Upper lobe of left lung (tissue), 6 donors: ENCODE measurements at places on chromosomes 7 and 10. TPM values are rescaled to one million over a fixed set of nuclear protein-coding genes. Genes with fewer than 3 reads are reported as not detected.

DNA sequence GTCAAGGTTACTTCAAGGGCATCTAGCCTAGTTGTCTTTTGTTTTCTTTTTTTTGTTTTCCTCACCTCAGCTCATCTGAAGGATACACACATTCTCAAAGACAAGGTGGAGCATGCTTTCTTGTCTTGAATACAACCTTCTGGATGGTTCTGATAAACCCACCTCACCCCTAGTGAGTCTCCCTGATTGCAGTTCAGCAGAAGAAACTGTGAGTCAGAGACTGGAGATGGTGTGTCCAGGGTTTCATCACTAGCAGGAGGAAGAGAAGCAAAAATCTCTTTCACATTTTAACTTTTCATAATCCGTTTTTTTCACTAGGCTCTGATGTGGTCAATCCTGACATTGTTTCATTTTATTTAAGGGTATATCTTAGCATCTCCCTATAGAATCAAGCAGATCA is 143.0 kb upstream of the NRBF2 start:
- no peak for DNase-seq
- no peaks in the 10 kb centered on the region for H3K36me3 ChIP-seq
- H3K27me3 ChIP-seq: no peaks in the 10 kb centered on the region
- no peaks in the 10 kb centered on the region for H3K4me1 ChIP-seq
- no peak overlapping the region for H3K4me3 ChIP-seq

DNA sequence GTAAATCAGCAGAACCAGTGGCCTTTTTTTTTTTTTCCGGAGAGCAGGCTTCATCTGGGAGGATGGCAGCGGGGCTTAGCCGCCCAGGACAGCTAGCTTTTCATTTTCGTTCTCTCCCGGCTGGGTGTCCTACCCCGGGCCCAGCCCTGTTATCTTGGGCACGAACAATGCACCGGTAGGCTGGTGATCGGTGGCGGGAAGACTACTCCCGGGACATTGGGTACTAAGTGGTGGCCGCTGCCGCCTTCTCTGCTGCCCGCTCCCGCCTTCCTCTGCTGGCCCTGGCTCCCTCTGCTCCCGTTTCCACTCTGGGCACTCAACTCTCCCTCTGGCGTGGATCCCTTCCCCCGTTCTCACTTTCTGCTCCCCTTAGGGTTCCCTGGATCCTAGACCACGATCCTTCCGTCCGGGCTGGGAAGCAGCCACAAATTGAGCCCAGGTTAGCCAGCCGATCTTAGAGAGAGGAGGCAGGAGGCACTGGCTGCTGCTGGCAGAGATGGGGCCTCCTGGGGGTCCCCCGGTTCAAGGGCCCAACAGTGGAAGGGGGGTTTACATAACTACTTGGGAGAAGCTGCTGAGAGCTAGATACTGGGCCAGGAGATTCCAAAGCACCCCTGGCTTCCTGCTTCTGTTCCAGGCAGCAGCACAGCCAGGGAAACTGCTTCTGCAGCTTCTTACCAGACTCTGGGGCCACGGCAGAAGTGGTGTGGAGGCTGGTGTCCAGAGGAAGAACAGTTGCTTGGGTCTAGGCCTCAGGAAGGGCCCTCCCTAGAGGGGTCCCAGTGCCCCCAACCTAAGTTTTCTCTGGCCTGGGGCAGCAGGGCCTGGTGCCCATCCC is 1.8 kb downstream of the TLX1 start:
- H3K4me3 ChIP-seq: no peak overlapping the region
- no peak for DNase-seq
- no peak overlapping the region for H3K27ac ChIP-seq
- H3K27me3 ChIP-seq: no peaks in the 10 kb centered on the region
- no peaks in the 10 kb centered on the region for H3K36me3 ChIP-seq

DNA sequence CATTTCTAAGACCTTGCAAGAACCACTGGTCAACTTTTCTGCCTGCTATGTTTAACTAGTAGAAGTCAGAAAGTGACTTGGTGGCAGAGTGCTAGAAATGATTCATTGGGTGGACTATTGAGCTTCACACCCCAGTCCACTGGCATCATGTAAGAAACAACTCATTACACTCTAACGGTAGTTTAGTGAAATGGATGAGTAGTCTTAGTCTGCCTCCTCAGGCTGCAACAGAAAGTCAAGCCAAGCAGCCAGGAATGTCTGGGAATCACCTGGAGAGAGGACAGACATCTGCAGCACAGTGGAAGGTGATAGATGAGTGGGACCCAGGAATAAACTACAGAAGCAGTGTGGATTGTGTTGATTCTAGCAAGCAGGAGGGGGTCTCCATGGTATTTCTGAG is 125.4 kb downstream of the AUTS2 start:
- no peak for DNase-seq
- no peak overlapping the region for H3K27ac ChIP-seq
- H3K4me1 ChIP-seq: no peaks in the 10 kb centered on the region
- H3K4me3 ChIP-seq: no peak overlapping the region
- H3K27me3 ChIP-seq: no peaks in the 10 kb centered on the region
- no peaks in the 10 kb centered on the region for H3K36me3 ChIP-seq

GHRHR gene
- total RNA-seq: not detected

OR6B1 gene
- not detected for total RNA-seq

LHPP gene
- 16.3 TPM for total RNA-seq

GRCh38 chr7:122487131-122487530 is 182.6 kb upstream of the FEZF1 start:
- no peak overlapping the region for H3K27ac ChIP-seq
- H3K4me3 ChIP-seq: no peak overlapping the region
- DNase-seq: no peak
- no peaks in the 10 kb centered on the region for H3K27me3 ChIP-seq
- H3K36me3 ChIP-seq: no peaks in the 10 kb centered on the region
- H3K4me1 ChIP-seq: no peaks in the 10 kb centered on the region

OR9A2 gene
- total RNA-seq: not detected

DNA sequence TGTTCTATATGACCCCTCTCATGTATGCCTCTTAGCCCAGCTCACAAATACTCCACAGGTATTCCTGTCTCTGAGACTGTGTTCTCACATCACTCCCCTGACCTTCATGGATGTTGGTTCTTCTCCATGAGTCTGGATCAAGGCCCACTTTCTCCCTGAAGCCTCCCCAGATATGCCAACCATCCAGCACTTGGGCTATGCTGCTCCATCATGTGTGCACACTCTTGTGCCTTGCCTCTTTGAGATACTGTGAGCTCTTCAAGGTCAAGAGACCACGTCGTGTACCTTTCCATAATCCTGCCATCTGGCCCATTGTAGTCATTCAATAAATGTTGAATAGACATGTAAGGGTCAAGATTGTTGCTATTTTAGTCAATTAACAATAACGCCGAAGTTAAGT is 30.1 kb upstream of the TM9SF3 start:
- peaks cover 7% of the 10 kb centered on the region for H3K4me1 ChIP-seq
- H3K27me3 ChIP-seq: no peaks in the 10 kb centered on the region

GRCh38 chr7:142349670-142350405 is 92.0 kb upstream of the PRSS58 start:
- no peaks in the 10 kb centered on the region for H3K4me1 ChIP-seq
- H3K27me3 ChIP-seq: no peaks in the 10 kb centered on the region

- DNase-seq: no peak
- H3K4me3 ChIP-seq: no peak overlapping the region
- H3K27me3 ChIP-seq: no peaks in the 10 kb centered on the region
- no peaks in the 10 kb centered on the region for H3K36me3 ChIP-seq
- H3K4me1 ChIP-seq: no peaks in the 10 kb centered on the region
Observed at GRCh38 chr10:83926606-83927005, 212.7 kb upstream of the GHITM start.

CCDC146 gene
- 9.3 TPM for total RNA-seq

GRCh38 chr10:128213156-128213555 is 86.9 kb upstream of the MKI67 start:
- no peak for DNase-seq
- H3K27me3 ChIP-seq: no peaks in the 10 kb centered on the region
- no peak overlapping the region for H3K27ac ChIP-seq
- no peak overlapping the region for H3K4me3 ChIP-seq

GRCh38 chr7:41010418-41010817 is 692.5 kb downstream of the INHBA start:
- H3K4me3 ChIP-seq: no peak overlapping the region
- H3K27me3 ChIP-seq: no peaks in the 10 kb centered on the region
- H3K4me1 ChIP-seq: peaks cover 5% of the 10 kb centered on the region
- no peaks in the 10 kb centered on the region for H3K36me3 ChIP-seq

DNA sequence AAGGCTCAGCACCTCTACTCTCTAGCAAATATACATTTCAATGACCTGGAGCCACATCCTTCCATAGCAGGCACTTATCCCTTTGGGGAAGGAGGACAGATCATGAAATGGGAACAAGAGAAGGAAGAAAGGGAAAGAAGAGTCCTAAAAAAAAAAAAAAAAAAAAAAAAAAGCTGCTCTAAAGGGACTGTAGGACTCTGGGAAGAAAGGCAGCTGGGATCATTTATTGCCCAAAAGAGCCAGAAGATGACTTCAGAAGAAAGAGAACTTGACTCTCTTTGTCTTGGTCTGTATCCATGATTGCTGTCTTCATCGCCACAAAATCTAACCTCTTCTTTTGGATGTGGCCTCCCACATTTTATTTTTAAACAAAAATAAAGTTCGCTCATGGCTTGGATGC is 203.6 kb upstream of the CELF2 start:
- H3K4me1 ChIP-seq: no peaks in the 10 kb centered on the region
- no peaks in the 10 kb centered on the region for H3K36me3 ChIP-seq
- no peak overlapping the region for H3K27ac ChIP-seq
- no peak overlapping the region for H3K4me3 ChIP-seq
- no peaks in the 10 kb centered on the region for H3K27me3 ChIP-seq
